Aorta (tissue), 5 donors: ENCODE measurements at places on chromosomes 4 and X.

GRCh38 chr4:163588532-163588931, 94.0 kb downstream of the TMA16 start:
- H3K4me3 ChIP-seq: no peak overlapping the region
- H3K27me3 ChIP-seq: no peaks in the 10 kb centered on the region
- no peaks in the 10 kb centered on the region for H3K36me3 ChIP-seq
- H3K27ac ChIP-seq: no peak overlapping the region

DNA sequence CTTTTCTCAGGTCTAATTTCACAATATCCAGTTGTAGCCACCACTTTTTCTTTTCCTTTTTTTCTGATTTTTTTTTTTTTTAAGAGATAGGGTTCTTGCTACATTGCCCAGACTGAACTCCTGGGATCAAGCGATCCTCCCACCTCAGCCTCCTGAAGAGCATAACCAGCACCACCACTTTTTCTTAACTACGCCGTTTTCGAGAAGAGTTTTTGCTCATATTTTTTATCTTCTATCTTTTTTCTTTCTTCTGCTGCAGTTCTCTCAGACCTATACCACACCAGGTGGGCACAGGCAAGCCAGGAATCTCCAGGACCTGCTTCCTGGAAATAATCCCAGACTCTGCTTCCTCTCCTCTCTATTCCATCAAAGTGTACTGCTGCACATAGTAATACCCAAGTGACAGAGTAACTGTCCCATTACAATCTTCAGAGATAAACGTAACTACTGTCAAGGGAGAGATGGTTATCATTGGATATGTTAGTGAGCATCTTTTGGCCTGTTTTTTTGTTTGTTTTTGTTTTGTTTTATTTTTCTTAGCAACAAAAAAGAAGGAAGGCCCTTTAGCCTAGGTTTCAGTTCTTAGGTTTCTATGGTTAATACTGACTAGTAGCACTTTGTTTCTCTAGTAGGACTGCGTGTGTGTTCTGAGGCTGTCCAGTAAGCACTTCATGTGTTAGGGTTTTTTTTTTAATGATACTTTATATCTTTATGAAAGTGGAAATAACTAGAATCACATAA, 59.2 kb upstream of the TXK start:
- H3K27ac ChIP-seq: no peak overlapping the region
- H3K4me3 ChIP-seq: no peak overlapping the region
- DNase-seq: no peak
- H3K27me3 ChIP-seq: no peaks in the 10 kb centered on the region
- H3K4me1 ChIP-seq: no peaks in the 10 kb centered on the region

DNA sequence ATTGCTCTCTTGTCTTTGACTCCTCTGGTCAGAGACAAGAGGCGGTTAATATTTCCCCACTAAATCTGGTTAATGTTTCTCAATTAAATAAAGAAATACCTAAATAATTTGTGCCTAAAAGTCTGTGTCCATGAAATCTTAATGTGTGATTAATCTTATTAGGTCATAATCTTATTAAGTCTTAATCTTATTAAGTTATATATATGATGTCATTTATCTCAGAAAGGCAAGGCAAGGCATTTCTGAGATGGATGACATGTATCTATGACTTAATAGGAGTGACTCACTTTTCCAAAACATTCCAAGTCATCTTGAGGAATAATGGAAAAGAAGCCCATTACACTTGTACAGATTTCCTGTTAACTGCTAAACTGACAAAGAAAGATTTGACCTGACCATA, 74.7 kb downstream of the TRAM1L1 start:
- H3K27me3 ChIP-seq: no peaks in the 10 kb centered on the region
- no peaks in the 10 kb centered on the region for H3K36me3 ChIP-seq
- no peak overlapping the region for H3K27ac ChIP-seq
- no peak overlapping the region for H3K4me3 ChIP-seq

GRCh38 chrX:22520128-22520828, 247.6 kb downstream of the CBLL2 start:
- no peak overlapping the region for H3K4me3 ChIP-seq
- no peaks in the 10 kb centered on the region for H3K4me1 ChIP-seq
- no peak for DNase-seq
- H3K27me3 ChIP-seq: no peaks in the 10 kb centered on the region

DNA sequence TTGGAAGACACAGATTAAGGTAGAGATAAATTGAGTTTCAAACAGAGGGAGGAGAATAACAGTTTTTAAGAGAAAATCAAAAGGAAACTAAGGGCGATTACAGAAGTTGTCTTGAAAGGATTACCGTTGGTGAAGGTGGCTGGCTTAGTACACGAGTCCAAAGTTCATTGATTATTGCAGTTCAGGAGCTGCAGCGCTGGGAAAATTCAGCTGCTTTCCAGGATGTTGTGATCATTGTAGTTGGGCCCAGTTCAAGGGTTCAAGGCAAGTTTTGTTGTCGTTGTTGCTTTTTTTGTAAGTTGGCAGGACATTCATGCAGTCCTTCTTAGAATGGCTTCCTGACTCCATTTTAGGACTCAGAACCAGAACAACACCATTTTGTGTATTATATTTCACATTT, 461.7 kb downstream of the RAPGEF2 start:
- no peak overlapping the region for H3K4me3 ChIP-seq
- DNase-seq: no peak
- no peaks in the 10 kb centered on the region for H3K4me1 ChIP-seq
- no peak overlapping the region for H3K27ac ChIP-seq

DNA sequence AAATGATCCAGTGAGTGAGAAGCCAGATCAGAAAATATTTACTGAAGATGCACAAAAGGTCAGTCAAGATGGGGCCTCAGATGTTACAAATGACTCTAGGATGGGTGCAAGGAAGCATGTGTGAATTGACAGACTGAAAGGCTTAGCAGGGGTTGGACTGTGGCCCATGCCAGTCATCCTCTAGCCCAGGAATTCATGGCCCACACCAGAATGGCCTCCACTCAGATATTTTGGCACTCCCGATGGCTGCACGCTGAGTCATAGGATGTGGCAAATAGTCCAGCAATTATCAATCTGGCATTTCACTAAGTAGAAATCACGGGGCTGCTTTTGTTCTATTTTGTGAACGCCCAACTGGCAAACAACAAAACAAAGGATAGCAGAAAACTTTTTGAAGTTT, 406.5 kb downstream of the IQCM start:
- no peaks in the 10 kb centered on the region for H3K4me1 ChIP-seq
- DNase-seq: peak; percentile 63
- H3K4me3 ChIP-seq: no peak overlapping the region

DNA sequence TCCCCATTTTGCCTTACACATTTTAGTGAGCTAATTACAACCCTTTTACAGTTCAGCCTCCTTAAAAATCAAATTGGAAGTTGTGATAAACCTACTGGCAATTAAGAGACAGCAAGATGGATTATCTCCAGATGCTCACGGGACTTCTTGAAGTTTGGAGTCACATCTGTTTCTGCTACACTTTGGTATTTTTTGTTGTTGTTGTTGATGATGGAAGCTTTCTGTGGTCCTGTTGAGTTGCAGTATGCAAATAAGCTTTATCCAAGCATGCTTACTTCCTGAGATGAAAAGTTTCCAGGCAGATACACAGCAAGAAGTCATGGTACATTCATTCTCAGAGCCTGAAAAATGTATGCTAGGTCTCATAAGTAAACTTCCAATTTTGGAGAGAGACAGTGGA, 670.0 kb upstream of the AMOT start:
- no peaks in the 10 kb centered on the region for H3K36me3 ChIP-seq
- no peak overlapping the region for H3K27ac ChIP-seq
- no peaks in the 10 kb centered on the region for H3K4me1 ChIP-seq
- no peaks in the 10 kb centered on the region for H3K27me3 ChIP-seq
- no peak for DNase-seq
- H3K4me3 ChIP-seq: no peak overlapping the region

- H3K27me3 ChIP-seq: peaks cover 3% of the 10 kb centered on the region
- no peaks in the 10 kb centered on the region for H3K4me1 ChIP-seq
- no peaks in the 10 kb centered on the region for H3K36me3 ChIP-seq
Observed at GRCh38 chr4:115923152-115923551, 809.7 kb upstream of the NDST4 start.
